Activated CD8-positive, alpha-beta memory T cell treated with anti-CD3 and anti-CD28 coated beads for 4 hours (primary cell): ENCODE measurements at places on chromosomes 4 and X.

DNA sequence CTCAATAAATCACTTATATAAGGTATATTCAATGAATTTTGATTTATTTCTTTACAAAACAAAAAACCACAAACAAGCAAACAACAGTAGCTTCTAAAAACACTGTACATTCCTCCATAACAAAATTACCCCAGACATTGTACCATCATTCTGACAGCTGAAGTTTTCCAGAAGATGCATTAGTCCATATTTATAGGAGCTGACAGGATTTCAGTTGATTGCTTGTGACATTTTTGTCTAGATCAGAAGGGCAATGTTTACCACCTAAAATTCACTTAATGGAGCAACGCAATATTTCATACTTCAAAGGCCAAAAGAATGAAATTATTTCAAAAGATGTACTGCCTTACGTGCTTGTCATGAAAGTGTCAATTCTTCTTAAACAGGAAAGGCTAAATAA is 167.0 kb downstream of the ATP10D start:
- no peak for DNase-seq

GRCh38 chr4:8855818-8856245 is 15.8 kb downstream of the HMX1 start:
- no peak for DNase-seq

GRCh38 chr4:2924765-2925301 is 38.4 kb downstream of the NOP14 start:
- DNase-seq, result no peak

DNA sequence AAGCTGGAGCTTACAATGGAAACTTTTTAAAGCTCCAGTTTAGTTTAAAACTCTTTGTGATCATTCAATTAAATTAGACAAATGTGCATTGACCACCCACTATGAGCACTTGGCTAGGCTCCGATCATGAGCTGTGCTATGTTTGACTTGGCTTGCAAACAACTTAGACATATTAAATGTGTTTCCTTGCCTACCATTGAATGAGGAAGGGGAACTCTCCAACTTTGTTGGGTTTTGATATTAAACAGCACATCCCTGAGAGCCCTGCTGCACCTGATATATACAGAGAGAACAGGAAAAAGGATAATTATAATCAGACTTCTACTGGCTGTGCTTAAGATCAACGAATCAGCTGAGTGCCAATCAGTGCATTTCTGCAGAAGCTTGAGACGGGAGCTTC is 71.4 kb upstream of the ADGRL3 start:
- DNase-seq, result no peak

GRCh38 chr4:185472103-185472542 is 590 bp upstream of the CCDC110 start:
- DNase-seq, result no peak

GRCh38 chr4:135120195-135120594 is 918.6 kb upstream of the PABPC4L start:
- DNase-seq, result no peak

DNA sequence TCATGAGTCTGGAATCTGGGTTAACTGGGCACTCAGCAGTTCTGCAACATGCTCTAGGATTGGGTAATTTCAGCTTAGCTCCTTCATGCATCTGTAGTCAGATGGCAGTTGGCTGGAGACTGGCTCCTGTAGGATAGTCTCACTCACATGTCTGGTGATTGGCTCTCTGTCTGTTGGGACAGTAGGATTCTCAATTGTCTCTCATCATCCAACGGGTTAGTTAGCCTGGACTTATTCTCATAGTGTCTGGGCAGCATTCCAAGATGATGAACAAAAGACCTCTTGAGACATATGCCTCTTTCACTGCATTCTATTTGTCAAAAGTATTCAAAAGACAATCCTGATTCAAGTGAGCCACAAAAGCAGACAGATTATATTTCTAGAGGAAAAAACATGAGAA is 795.6 kb upstream of the GALNTL6 start:
- no peak for DNase-seq

DNA sequence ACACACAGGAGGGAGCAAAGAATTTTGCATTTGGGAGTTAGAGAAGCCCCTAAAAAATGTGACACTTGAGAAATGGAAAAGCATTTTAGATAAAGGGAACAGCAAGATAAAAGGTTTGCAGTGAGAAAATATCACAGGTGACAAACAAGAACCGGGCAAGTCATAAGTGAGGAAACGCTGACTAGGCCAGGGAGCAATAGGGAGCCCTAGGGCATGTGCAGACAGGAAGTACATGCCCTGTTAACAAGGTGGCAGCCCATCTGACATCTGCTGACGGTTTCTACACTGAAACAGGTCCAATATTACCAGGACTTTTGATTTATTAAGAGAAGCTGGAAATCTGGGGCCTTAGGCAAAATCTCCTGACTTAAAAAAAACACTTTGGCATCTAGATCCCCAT is 4.0 kb upstream of the IL13RA1 start:
- no peak for DNase-seq

DNA sequence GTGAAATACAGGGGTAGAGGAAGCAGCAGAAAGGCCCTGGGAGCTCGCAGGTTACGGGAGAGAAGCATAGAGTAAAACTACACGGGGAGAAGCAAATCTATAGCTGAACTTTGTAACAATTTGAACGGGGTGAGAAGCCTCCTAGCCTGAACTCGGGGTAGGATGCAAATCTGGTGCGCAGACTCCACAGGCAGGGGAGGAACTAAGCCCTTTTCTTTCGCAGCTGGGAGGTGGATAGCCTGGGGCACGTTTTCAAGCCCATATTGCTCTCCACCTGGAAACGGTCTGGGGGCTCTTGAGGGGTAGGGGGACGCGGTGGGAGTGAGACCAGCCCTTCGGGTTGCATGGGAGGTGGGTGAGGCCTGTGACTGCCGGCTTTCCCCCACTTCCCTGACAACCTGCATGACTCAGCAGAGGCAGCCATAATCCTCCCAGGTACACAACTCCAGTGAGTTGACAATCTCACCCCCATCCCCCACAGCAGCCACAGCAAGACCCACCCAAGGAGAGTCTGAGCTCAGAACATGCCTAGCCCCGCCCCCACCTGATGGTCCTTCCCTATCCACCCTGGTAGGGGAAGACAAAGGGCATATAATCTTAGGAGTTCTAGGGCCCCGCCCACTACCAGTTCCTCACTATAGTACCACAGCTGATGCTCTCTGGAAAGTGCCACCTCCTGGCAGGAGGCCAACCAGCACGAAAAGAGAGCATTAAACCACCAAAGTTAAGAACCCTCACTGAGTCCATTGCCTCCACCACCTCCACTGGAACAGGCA is 29.9 kb downstream of the SOWAHB start:
- DNase-seq, result no peak

DNA sequence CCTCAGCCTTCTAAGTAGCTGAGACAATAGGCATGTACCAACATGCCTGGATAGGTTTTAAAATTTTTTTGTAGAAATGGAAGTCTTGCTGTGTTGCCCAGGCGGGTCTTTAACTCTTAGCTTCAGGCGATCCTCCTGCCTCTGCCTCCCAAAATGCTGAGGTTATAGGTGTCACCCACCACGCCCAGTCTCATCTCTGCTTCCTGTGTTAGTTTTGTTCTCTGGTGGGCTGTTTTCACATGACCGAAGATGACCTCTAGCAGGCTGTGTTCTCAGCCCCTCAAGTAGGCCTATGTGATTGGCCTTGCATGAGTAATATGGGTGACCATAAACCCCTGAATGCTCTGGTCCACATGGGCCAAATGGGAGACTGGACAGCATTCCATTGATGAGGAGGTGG is 56.8 kb upstream of the MSANTD1 start:
- no peak for DNase-seq

- peak; percentile 39 for DNase-seq
These were observed 18.1 kb upstream of the CHRNA9 start for GRCh38 chr4:40316782-40317635.

- no peak for DNase-seq
These were observed 55.3 kb downstream of the SOD3 start for GRCh38 chr4:24850674-24851073.

DNA sequence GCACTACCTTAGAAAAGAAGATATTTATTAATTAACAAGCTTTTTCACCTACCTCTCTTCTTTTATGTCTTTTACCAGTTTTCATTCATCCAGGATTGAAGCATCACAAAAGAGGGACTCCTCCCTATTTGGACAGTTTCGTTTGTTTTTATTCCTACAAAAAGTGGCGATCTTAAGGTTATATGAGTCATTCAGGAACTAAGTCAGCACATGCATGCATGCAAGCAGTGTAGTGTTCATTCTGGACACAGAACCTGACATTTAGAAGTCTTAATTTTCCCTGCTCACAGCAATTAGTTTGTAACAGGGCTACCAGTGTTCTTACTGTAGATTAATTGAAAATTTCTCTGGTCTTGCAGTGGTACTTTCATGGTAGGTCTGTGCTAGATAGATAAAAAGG is 47.9 kb upstream of the QRFPR start:
- no peak for DNase-seq

- no peak for DNase-seq
These were observed 13.5 kb downstream of the LIAS start for GRCh38 chr4:39472396-39472795.

GRCh38 chrX:103309860-103310554 is 783 bp downstream of the BEX2 start:
- no peak for DNase-seq

- no peak for DNase-seq
These were observed 34.7 kb downstream of the CRMP1 start for GRCh38 chr4:5858020-5858769.

DNA sequence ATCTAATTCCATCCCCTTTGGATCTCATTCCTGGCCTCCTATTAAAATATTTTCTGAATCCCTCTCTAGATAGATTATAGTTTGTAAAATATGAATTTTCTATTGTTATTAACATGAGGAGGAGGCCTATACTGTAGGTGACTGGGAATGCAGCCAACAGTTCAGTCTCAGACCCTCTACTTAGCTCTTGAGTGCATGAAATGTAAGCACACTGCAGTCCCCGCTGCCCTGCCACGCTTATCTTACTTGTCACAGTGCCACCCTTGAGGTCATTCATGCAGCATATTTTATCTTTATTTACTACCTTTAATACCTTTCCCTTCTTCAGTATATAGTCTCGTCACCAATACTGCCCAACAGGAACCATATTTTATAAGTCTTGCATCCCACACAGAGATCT is 151.0 kb downstream of the CAMK2D start:
- no peak for DNase-seq

DNA sequence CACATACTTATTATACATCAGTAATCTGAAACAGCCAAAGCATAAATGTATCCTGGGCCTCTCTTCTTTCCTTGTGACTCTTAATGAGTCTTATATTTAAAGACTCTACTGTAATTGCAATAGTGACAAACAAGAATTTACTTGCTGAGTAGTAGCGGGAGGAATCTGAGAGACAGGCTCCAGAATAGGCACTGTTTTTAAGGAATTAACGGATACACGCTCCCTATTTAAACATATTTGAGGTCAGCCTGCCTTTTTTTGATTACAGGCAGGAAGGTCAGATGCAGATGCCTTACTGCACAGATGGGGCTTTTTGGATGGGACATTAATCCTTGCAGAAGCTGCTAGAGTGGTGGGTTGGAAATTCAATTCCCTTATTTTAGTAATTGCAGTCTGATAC is 196.3 kb upstream of the ANXA3 start:
- DNase-seq, result no peak

DNA sequence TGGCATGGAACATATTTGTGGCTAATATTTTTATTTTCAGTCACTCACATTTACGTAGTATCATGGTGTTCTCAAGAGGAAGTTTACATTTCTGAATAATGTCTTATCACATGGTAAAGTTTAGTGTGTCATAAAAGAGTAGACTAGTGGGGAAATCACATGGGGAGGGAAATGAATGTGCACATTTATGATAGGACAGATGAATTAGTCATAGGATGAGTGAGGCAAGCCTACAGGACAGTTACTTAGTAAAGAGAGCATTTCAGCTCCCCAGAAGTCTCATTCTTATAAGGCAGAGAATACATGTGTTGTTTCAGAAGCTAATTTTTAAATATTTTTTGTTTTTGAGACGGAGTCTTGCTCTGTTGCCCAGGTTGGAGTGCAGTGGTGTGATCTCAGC is 6.2 kb downstream of the GK start:
- no peak for DNase-seq

- DNase-seq, result no peak
These were observed 70.5 kb upstream of the COX18 start for GRCh38 chr4:73139991-73140390.

- no peak for DNase-seq
These were observed 152.0 kb downstream of the GRIA2 start for GRCh38 chr4:157372567-157372966.

- no peak for DNase-seq
These were observed 143.1 kb upstream of the FRMPD4 start for GRCh38 chrX:11995146-11995545.

DNA sequence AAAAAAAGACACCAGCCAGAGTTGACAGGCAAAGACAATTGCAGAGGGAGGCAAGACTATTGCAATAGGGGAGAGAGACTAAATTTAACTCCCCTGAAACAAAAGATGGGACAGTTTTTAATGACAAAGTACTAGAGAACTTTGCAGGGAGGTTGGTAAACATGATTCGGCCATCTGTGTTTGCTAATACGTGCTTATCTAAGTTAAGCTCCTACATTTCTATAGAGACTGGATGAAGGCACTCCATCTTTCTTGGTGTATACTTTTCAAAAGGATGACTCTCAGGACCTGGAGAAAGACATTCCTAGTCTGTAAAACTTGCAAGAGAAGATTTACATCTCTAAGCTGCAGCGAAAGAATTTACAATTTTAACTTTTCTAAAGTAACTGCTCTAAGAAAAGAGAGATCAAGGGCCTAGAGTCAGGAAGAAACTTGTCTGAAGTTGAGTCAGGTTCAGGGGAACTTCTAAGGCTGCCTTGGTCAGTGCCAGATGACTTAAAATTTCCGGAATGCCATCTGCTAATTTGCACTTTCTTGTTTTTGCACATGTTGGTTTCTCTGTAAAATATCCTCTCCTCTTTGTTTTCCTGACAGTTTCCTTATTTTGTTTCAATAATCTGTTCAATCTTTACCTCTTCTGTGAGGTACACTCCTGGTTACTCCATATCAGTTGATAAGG is 10.6 kb downstream of the ADAM29 start:
- no peak for DNase-seq

GRCh38 chr4:2667428-2667827 is 88.7 kb downstream of the TNIP2 start:
- DNase-seq, result no peak

GRCh38 chr4:41575207-41575606 is 37.2 kb downstream of the LIMCH1 start:
- DNase-seq, result no peak

- DNase-seq, result no peak
These were observed 90.9 kb upstream of the TLR2 start for GRCh38 chr4:153593161-153593560.

GRCh38 chr4:113636438-113636818 is 125.1 kb downstream of the CAMK2D start:
- DNase-seq, result no peak

DNA sequence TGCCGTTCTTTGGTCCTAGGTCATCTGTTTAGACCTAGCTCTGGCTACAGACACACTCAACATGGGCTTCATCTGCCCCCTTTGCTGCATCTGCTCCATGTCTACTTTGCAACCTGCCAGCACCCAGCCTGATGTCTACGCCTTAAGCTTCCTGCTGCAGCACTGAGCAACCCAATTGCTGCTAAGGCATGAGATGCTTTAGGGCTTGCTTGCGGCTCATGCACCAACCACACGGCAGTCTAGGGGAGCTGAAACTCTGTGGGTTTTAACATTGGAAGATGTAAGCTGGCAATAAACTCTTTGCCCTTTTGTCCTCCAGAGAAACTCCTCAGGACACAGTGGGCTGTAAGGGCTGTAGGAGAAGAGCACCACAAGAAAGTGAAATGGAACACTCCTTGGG is 11.7 kb upstream of the CLNK start:
- DNase-seq, result no peak
